ENCODE measurements at places on chromosomes 7 and 10. TPM values are rescaled to one million over a fixed set of nuclear protein-coding genes. Genes with fewer than 3 reads are reported as not detected.

RNF32 gene
- 1.2 TPM for total RNA-seq

SUGCT gene
- total RNA-seq = 14.7 TPM

TWIST1 gene
- total RNA-seq = 31.2 TPM

ITGA8 gene
- 289 TPM for total RNA-seq

MUC12 gene
- 0.37 TPM for total RNA-seq

TCAF2 gene
- total RNA-seq = 1.7 TPM

FAM237B gene
- total RNA-seq = not detected

NPC1L1 gene
- not detected for total RNA-seq

C10orf143 gene
- total RNA-seq = 0.93 TPM

KLF14 gene
- total RNA-seq = not detected

COL28A1 gene
- 0.13 TPM for total RNA-seq

ACHE gene
- total RNA-seq = not detected

CTTNBP2 gene
- 1.9 TPM for total RNA-seq

LIPJ gene
- under 0.01 TPM for total RNA-seq

TRIM73 gene
- total RNA-seq = 0.13 TPM

SYT15 gene
- 0.06 TPM for total RNA-seq

HMX3 gene
- not detected for total RNA-seq

COPS6 gene
- 120 TPM for total RNA-seq

CYP3A4 gene
- not detected for total RNA-seq

CCDC172 gene
- total RNA-seq = not detected

PDK4 gene
- total RNA-seq = 3.2 TPM

GPR26 gene
- not detected for total RNA-seq

OR2A5 gene
- not detected for total RNA-seq

CYP2E1 gene
- 0.40 TPM for total RNA-seq

VAX1 gene
- total RNA-seq = not detected

LDB3 gene
- total RNA-seq = 0.12 TPM

STOX1 gene
- total RNA-seq = 0.06 TPM

EIF3A gene
- 140 TPM for total RNA-seq

ATP5F1C gene
- total RNA-seq = 269 TPM

SYT15B gene
- not detected for total RNA-seq

PILRB gene
- total RNA-seq = 9.9 TPM

MACROH2A2 gene
- total RNA-seq = 7.9 TPM

Data from aortic smooth muscle cell (primary cell).